Activated gamma-delta T cell treated with Interleukin-2 at 50 U/mL for 16 hours (primary cell): ENCODE measurements at places on chromosomes 13 and 19.

- DNase-seq = no peak
Observed at GRCh38 chr19:5113633-5114586, 145.0 kb downstream of the KDM4B start.

DNA sequence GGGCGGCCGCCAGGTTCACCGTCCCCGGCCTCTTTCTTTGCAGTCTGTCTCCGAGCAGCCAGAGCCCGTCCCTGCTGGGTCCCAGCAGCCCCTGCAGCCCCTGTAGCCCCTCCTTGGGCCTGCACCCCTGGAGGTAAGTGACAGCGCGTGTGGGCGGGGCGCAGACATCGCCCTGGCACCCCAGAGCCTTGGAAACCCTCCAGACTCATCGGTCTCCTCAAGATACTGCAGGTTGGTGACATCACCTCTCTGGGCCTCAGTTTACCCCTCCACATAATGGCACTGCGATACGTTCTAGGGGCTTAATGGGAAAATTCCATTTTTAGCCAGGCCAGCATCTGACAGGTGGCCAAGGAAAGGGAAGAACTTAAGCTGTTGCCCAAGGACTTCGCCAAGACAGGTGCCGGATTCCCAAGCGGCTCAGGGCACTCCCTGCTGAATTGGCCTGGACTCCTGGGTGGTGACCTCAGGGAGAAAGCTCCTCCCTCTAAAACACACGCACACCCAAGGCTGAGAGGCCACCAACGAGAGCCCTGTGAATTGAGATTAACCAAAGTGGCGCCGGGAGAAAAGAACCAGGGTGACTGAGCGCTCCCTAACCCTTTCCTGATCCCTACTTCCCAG, 13.1 kb downstream of the MAST3 start:
- DNase-seq = no peak

- no peak for DNase-seq
Observed at GRCh38 chr13:58883405-58883804, 1251.9 kb downstream of the PCDH17 start.

DNA sequence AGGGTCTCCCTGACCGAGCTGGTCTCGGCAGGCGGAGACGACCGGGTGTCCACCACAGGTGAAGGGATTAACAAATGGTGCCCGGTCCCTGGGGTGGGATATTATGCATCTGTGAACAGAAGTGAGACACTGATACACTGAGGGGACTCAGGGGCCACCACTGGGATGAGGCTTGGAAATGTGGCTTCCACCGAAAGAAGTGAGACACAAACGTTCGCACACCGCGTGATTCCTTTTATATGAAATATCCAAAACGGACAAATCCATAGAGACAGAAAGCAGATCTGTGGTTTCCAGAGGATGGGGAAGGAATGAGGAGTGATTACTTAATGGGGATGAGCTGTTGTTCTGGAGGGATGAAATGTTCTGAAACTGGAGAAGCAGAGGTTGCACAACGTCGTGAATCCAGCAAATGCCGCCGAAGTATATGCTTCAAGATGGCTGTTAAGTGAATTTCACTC, 47.5 kb downstream of the C13orf46 start:
- no peak for DNase-seq

DNA sequence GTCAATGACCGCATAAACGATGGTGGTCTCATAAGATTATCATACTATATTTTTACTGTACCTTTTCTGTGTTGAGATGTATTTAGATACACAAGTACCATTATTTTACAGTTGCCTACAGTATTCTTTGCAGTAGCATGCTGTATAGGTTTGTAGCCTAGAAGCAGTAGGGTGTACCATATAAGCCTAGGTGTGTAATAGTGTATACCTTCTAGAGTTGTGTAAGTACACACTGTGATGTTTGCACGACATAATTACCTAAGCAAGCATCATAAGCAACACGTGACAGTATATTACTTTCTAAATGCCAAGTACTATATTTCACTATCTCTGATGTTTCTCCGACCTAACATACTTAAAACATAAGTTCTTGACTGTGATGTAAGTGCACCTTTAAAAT, 2.7 kb downstream of the LPAR6 start:
- no peak for DNase-seq

GRCh38 chr13:100817928-100818327, 143.3 kb upstream of the TMTC4 start:
- DNase-seq = no peak
